ENCODE measurements at places on chromosomes 13 and 19. TPM values are rescaled to one million over a fixed set of nuclear protein-coding genes. Genes with fewer than 3 reads are reported as not detected.

PPFIA3 gene
- 2.6 TPM for total RNA-seq

KIR2DL3 gene
- total RNA-seq: not detected

TARM1 gene
- not detected for total RNA-seq

PLVAP gene
- total RNA-seq: 0.52 TPM

ADGRE3 gene
- total RNA-seq: not detected

FOSB gene
- total RNA-seq: 18.3 TPM

DACH1 gene
- total RNA-seq: 0.05 TPM

RASL11A gene
- 29.4 TPM for total RNA-seq

CERS1 gene
- 1.0 TPM for total RNA-seq

APLP1 gene
- total RNA-seq: 0.52 TPM

SMAD9 gene
- total RNA-seq: 9.3 TPM

CDC42EP5 gene
- total RNA-seq: 4.7 TPM

LIM2 gene
- not detected for total RNA-seq

GRK1 gene
- not detected for total RNA-seq

ZNF587B gene
- total RNA-seq: 29.9 TPM

LIN7B gene
- 2.5 TPM for total RNA-seq

FCER2 gene
- not detected for total RNA-seq

TMPRSS9 gene
- not detected for total RNA-seq

ATP4A gene
- not detected for total RNA-seq

CEACAM8 gene
- not detected for total RNA-seq

SIGLECL1 gene
- not detected for total RNA-seq

LYPD5 gene
- 0.35 TPM for total RNA-seq

ZNF563 gene
- total RNA-seq: 12.8 TPM

CEACAM5 gene
- not detected for total RNA-seq

SELENOV gene
- not detected for total RNA-seq

ZNF709 gene
- total RNA-seq: 5.2 TPM

CDC37 gene
- total RNA-seq: 187 TPM

GNG8 gene
- total RNA-seq: not detected

ZNF431 gene
- 10.7 TPM for total RNA-seq

NCCRP1 gene
- total RNA-seq: 4.3 TPM

ZSCAN4 gene
- not detected for total RNA-seq

KASH5 gene
- total RNA-seq: not detected

ZNF560 gene
- total RNA-seq: 0.15 TPM

PSG6 gene
- not detected for total RNA-seq

ADGRE1 gene
- not detected for total RNA-seq

FFAR1 gene
- not detected for total RNA-seq

ZNF554 gene
- 3.3 TPM for total RNA-seq

THOP1 gene
- total RNA-seq: 73.8 TPM

CERS4 gene
- 16.8 TPM for total RNA-seq

S1PR5 gene
- not detected for total RNA-seq

SLC5A5 gene
- not detected for total RNA-seq

ZNF99 gene
- total RNA-seq: under 0.01 TPM

MYO16 gene
- total RNA-seq: 0.17 TPM

SHISA2 gene
- total RNA-seq: 68.7 TPM

CNFN gene
- total RNA-seq: not detected

ZNF850 gene
- 3.1 TPM for total RNA-seq

SMIM44 gene
- 2.1 TPM for total RNA-seq

CEACAM16 gene
- total RNA-seq: not detected

FGF22 gene
- total RNA-seq: 0.10 TPM

COMMD6 gene
- total RNA-seq: 29.7 TPM

PTGIR gene
- not detected for total RNA-seq

ZNF154 gene
- total RNA-seq: 4.2 TPM

SIGLEC12 gene
- not detected for total RNA-seq

DLL3 gene
- total RNA-seq: 0.05 TPM

TJP3 gene
- 11.5 TPM for total RNA-seq

PRR19 gene
- not detected for total RNA-seq

All from renal cortical epithelial cell (primary cell).